Activated CD4-positive, alpha-beta memory T cell treated with anti-CD3 and anti-CD28 coated beads, Interleukin-2, amount 10 ng/mL, durations not matched to agents 7 days and 5 days (primary cell): ENCODE measurements at places on chromosomes 3 and 15. TPM values are rescaled to one million over a fixed set of nuclear protein-coding genes. Genes with fewer than 3 reads are reported as not detected.

DNA sequence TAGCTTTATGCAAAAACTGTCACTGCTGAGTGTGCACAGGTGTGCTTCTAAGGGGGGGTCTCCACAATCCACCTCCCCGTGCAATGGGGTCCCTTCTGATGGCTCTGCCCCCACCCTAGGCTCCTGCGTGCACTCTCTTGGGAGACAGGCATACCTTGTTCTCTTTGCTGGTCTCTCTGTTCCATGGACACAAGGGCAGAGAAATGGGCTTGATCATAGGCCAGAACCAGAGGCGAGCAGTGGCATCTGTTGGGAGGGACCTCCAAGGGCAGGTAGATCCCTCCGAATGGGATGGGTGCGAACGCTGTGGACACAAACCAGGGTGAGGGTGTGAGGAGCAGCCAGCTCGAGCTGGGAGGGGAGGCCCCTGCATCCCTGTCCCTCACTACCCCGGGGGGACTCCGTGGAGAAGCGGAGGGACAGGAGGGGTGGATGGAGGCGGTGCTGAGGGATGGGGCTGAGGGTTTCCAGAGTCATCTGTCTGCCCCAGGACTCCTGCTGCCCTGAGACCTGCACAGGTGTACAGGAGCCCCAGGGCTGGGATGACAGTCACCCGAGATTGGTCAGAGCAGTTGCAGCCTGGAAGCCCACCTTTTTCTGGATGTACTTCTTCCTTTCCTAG lies 175.0 kb downstream of the KLF13 start:
- H3K4me3 ChIP-seq = no peak overlapping the region
- peaks cover 2% of the 10 kb centered on the region for H3K27me3 ChIP-seq
- DNase-seq = no peak
- H3K36me3 ChIP-seq = no peaks in the 10 kb centered on the region
- no peak overlapping the region for H3K27ac ChIP-seq
- H3K4me1 ChIP-seq = no peaks in the 10 kb centered on the region

GRCh38 chr3:128984596-128984995 lies 9.3 kb downstream of the CFAP92 start:
- H3K4me3 ChIP-seq = no peak overlapping the region
- peaks cover 5% of the 10 kb centered on the region for H3K27me3 ChIP-seq
- no peak overlapping the region for H3K27ac ChIP-seq
- no peak for DNase-seq
- H3K36me3 ChIP-seq = no peaks in the 10 kb centered on the region

- no peak overlapping the region for H3K4me3 ChIP-seq
- H3K27me3 ChIP-seq = no peaks in the 10 kb centered on the region
- no peak for DNase-seq
- no peak overlapping the region for H3K27ac ChIP-seq
Measured at GRCh38 chr3:177827511-177828207, 630.4 kb upstream of the TBL1XR1 start.

DNA sequence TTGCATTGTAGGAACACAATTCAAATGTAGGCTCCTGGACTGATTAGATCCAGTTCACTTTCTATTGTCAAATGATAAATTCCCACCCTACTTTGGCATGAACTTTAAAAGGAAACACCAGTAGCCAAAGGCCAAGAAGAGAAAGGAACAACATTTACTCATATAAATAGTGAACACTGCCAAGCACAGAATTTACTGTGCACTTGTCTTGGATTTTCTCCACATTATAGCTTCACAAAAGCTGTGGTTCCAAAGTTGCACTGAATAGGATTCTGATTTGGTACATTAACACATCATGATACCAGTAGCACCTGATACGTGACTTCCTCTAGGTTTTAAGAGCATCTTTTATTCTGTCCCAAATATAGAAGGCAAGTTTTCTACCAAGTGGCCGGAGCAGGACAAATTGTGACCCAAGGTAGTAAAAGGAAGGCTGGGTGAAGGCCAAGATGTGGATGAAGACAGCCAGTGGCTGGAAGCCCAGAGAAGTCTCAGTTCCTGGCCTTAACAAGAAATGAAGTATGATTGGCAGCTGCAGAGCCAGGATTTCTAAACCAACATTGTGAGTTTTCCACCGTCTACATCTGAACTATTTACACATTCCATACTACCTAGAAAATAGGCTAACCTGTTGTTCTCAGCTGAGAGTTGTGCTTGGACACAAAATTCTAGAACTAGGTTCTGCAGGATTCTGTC lies 206.7 kb downstream of the THRB start:
- DNase-seq = no peak
- no peaks in the 10 kb centered on the region for H3K27me3 ChIP-seq
- no peaks in the 10 kb centered on the region for H3K36me3 ChIP-seq
- no peak overlapping the region for H3K4me3 ChIP-seq
- H3K27ac ChIP-seq = no peak overlapping the region
- H3K4me1 ChIP-seq = no peaks in the 10 kb centered on the region

DNA sequence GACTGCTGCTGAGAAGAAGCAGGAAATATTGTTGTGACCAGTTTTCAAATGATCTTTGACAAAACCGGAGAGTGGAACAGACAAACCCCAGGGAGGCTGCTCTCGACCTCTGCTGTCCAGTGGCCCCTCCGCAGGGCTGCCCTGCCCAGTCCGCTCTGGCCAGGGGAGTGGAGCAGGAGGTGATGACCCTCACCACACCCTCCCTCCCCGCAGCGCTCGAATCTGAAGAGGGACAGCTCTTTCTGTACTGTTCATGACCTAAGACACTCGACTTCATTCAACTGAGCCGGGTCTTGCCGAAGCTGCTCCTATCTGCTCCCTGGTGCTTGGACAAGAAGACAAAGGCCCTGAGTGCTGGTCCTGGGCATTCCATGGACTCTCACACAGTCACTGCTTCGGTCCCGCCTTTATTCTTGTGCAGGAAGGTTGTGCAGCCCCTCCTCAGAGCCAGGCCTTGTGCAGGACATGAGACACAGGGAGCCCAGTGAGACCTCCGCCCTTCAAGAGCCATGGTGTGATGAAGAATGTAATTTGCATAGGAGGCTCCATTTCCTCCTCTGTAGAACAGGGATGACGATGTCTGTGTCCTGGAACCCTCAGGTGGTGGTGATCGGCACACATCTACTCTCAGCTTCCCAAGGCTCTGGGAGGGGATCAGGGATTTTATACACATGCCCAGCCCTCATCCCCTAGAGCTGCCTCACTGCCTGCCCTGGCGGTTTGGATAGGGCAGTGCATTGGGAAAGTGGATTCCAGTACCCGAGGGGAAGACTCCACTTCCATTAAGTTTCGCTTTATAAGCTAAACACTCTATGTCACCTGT lies 97.1 kb upstream of the PRR20G start:
- H3K4me1 ChIP-seq = no peaks in the 10 kb centered on the region
- DNase-seq = no peak
- H3K27ac ChIP-seq = no peak overlapping the region

- H3K27ac ChIP-seq = no peak overlapping the region
- H3K4me1 ChIP-seq = no peaks in the 10 kb centered on the region
- H3K36me3 ChIP-seq = no peaks in the 10 kb centered on the region
- no peak overlapping the region for H3K4me3 ChIP-seq
Measured at GRCh38 chr3:193842029-193842798, 249.2 kb downstream of the OPA1 start.

DNA sequence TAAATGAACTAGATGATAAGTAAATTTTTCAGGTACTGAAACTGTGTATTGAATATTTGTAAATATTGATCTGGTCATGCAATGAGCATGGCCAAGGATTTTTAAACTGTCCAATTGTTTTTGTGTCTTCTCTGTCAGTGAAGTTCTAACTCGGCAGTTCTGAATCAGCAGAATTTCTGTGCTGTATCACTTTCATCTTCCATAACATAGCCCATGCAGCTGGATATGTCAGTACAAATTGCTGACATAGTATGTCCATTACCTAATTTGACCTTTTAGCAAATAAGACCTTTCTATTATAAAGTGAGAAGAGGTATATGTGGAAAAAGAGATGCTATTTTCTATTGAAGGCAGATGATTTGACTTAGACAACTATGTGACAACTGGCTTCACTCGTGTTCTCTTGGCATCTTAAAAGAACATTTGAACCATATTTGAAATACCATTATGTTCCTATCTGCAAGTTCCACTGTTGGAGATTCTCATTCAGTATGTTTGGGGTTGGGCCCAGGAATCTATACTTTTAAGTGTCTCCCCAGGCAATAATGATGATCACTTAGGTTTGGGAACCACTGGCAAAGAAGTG lies 90.4 kb downstream of the CMSS1 start:
- H3K27me3 ChIP-seq = no peaks in the 10 kb centered on the region
- no peak overlapping the region for H3K4me3 ChIP-seq
- peaks cover 4% of the 10 kb centered on the region for H3K4me1 ChIP-seq
- no peak for DNase-seq

- H3K27ac ChIP-seq = no peak overlapping the region
- no peak for DNase-seq
- peaks cover 52% of the 10 kb centered on the region for H3K4me1 ChIP-seq
- no peak overlapping the region for H3K4me3 ChIP-seq
Measured at GRCh38 chr15:100592898-100593297, 9.1 kb downstream of the LINS1 start.

DNA sequence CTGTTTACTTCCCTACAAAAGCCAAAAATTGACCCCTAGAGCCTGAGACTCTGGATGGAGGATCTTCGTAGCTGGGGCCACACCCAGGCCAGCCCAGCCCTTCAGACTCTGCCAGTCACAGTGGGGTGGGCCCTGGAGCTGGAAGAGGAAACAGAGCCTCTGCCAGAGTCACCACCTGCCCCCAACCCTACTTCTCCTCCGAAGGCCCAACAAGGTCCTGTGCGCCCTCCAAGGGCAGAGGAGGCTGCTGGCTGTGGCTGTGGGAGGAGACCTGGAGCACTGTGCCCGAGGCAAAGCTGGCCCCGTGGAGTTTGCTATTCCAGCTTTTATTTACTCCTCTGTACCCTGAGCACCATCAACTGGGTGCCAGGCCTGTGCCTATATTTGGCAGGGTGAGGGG lies 19.0 kb downstream of the CISH start:
- no peak overlapping the region for H3K4me3 ChIP-seq

GRCh38 chr15:54840621-54841398 lies 355.9 kb downstream of the RSL24D1 start:
- peaks cover 2% of the 10 kb centered on the region for H3K4me1 ChIP-seq
- peaks cover 1% of the 10 kb centered on the region for H3K27me3 ChIP-seq
- H3K27ac ChIP-seq = no peak overlapping the region
- no peak overlapping the region for H3K4me3 ChIP-seq
- H3K36me3 ChIP-seq = no peaks in the 10 kb centered on the region

- H3K4me1 ChIP-seq = no peaks in the 10 kb centered on the region
- no peak for DNase-seq
- no peak overlapping the region for H3K4me3 ChIP-seq
- H3K27ac ChIP-seq = no peak overlapping the region
- H3K27me3 ChIP-seq = no peaks in the 10 kb centered on the region
Measured at GRCh38 chr15:55917881-55918296, 75.5 kb downstream of the NEDD4 start.

DNA sequence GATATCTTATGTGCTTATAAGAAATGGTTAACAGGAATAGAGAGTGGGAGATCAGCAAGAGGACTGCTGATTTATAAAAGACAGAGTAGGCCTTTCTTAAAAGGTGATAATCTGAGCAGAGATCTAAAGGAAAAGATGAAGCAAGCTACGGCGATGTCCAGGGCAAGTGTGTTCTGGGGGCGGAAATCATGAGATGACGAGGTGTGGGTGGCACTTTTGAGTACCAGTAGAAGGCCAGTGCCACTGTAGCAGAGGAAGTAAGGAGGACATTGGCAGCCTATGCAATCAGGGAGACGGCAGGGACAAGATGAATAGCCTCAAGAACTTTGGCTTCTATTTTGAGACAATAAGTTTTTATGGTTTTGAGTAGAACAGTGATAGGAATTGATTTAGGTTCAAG lies 492.4 kb downstream of the FHIT start:
- no peak overlapping the region for H3K27ac ChIP-seq
- no peak for DNase-seq
- H3K27me3 ChIP-seq = no peaks in the 10 kb centered on the region

- no peak overlapping the region for H3K27ac ChIP-seq
- peaks cover 2% of the 10 kb centered on the region for H3K27me3 ChIP-seq
- no peak for DNase-seq
- H3K36me3 ChIP-seq = no peaks in the 10 kb centered on the region
Measured at GRCh38 chr15:84911879-84912660, 27.6 kb downstream of the SLC28A1 start.

DNA sequence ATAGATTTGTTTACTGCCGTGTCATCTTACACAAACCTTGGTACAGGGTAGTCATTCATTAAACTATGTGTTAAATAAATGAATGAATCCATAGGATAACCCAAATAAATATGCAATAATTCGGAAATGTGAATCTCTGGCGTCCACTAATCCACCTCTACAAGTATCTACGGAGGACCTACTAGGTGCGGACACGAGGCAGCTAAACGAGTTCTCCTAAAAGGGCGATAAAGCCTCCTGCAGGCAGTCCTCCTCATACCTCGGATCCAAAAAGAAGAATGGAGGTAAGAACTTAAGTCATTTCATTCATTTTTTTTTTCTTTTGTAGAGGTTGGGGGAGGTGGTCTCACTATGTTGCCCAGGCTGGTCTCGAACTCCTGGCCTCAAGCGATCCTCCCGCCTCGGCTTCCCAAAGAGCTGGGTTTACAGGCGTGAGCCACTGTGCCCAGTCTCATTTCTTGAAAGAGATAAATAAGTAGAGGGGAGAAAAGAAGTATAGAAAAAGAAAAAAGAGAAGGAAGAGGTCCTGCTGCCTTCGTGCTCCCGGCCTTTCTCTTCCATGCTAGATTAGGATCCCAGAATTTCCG lies 706 bp upstream of the RPL35A start:
- peak overlapping the region; percentile 96 for H3K4me3 ChIP-seq
- peaks cover 42% of the 10 kb centered on the region for H3K36me3 ChIP-seq
- peak overlapping the region; percentile 90 for H3K27ac ChIP-seq
- H3K27me3 ChIP-seq = no peaks in the 10 kb centered on the region
- DNase-seq = no peak

DNA sequence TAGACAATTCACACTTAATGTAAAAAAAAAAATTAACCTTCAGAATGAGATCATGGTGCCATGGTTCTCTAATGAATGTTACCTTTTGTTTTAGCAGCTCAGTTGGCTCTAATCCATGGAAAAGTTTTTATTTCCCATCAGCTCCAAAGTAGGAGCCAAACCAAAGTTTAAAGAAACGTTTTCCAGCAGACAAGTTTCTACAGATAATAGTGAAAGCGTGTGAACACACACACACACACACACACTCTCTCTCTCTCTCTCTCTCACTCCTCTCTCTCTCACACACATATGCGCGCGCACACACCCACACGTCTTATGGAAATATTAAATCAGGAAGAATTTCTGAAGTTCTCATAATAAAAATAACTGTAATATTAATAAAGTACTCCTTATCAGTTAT lies 46.9 kb downstream of the MBNL1 start:
- H3K27me3 ChIP-seq = no peaks in the 10 kb centered on the region
- H3K4me3 ChIP-seq = no peak overlapping the region
- H3K4me1 ChIP-seq = peaks cover 64% of the 10 kb centered on the region
- H3K36me3 ChIP-seq = peaks cover 53% of the 10 kb centered on the region

GRCh38 chr3:159260049-159260662 lies 458.3 kb downstream of the MFSD1 start:
- H3K4me3 ChIP-seq = no peak overlapping the region
- H3K4me1 ChIP-seq = no peaks in the 10 kb centered on the region
- peak; percentile 24 for DNase-seq
- H3K27me3 ChIP-seq = peaks cover 10% of the 10 kb centered on the region
- no peaks in the 10 kb centered on the region for H3K36me3 ChIP-seq
- H3K27ac ChIP-seq = no peak overlapping the region

KCNMB3 gene
- total RNA-seq = 1.3 TPM

TEX55 gene
- total RNA-seq = not detected

GP5 gene
- total RNA-seq = 1.3 TPM

PSMD6 gene
- total RNA-seq = 82.1 TPM

ARPIN gene
- not detected for total RNA-seq

FANCD2OS gene
- total RNA-seq = not detected

TNFAIP8L3 gene
- 0.13 TPM for total RNA-seq

SEMA4B gene
- 29.9 TPM for total RNA-seq

ADAMTS9 gene
- not detected for total RNA-seq

ERICH6 gene
- total RNA-seq = 0.38 TPM

CHSY1 gene
- 62.0 TPM for total RNA-seq

GNB4 gene
- 7.5 TPM for total RNA-seq
